ENCODE measurements at places on chromosomes 2 and 18. TPM values are rescaled to one million over a fixed set of nuclear protein-coding genes. Genes with fewer than 3 reads are reported as not detected.
A peak's percentile ranks its signal among the peaks of the same experiment; 100 is the strongest.

- peak; percentile 53 for DNase-seq
Measured at GRCh38 chr2:46335391-46336282, 38.4 kb downstream of the EPAS1 start.

Gene ALK
- 0.22 TPM for total RNA-seq

DNA sequence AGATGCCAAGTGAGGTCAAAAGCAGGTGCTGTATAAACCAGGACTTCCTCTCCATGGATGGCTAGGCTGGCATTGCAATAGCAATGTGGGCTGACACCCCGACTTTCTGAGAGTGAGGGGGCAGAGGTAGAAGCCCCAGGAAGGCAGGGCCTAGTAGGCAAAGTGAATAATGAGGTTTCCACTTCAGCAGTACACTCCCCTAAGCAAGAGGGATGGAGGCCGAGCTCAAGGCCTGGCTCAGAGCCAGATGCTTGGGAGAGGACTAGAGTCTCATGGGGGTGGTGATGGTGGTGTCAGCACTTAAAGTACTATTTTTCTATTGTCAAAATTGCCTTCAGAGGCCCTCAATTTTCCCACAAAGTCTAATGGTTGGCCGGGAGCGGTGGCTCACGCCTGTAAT is 41.6 kb upstream of the HK2 start:
- DNase-seq, result no peak

- peak; percentile 70 for DNase-seq
Measured at GRCh38 chr2:179612591-179613298, 248.7 kb downstream of the ZNF385B start.

GRCh38 chr18:36419188-36419899 is 121.8 kb downstream of the FHOD3 start:
- DNase-seq, result peak; percentile 71

GRCh38 chr2:199462956-199463692 is 5.4 kb upstream of the SATB2 start:
- peak; percentile 60 for DNase-seq
